Aorta (tissue), 5 donors: ENCODE measurements at places on chromosomes 4 and X. TPM values are rescaled to one million over a fixed set of nuclear protein-coding genes. Genes with fewer than 3 reads are reported as not detected.
A peak's percentile ranks its signal among the peaks of the same experiment; 100 is the strongest.

Gene CLTRN
- total RNA-seq: not detected

Gene VCX3A
- not detected for total RNA-seq

GRCh38 chrX:130418740-130419139 is 17.0 kb downstream of the RBMX2 start:
- H3K4me3 ChIP-seq: no peak overlapping the region
- H3K36me3 ChIP-seq: no peaks in the 10 kb centered on the region
- H3K27me3 ChIP-seq: no peaks in the 10 kb centered on the region
- no peaks in the 10 kb centered on the region for H3K4me1 ChIP-seq
- H3K27ac ChIP-seq: no peak overlapping the region

DNA sequence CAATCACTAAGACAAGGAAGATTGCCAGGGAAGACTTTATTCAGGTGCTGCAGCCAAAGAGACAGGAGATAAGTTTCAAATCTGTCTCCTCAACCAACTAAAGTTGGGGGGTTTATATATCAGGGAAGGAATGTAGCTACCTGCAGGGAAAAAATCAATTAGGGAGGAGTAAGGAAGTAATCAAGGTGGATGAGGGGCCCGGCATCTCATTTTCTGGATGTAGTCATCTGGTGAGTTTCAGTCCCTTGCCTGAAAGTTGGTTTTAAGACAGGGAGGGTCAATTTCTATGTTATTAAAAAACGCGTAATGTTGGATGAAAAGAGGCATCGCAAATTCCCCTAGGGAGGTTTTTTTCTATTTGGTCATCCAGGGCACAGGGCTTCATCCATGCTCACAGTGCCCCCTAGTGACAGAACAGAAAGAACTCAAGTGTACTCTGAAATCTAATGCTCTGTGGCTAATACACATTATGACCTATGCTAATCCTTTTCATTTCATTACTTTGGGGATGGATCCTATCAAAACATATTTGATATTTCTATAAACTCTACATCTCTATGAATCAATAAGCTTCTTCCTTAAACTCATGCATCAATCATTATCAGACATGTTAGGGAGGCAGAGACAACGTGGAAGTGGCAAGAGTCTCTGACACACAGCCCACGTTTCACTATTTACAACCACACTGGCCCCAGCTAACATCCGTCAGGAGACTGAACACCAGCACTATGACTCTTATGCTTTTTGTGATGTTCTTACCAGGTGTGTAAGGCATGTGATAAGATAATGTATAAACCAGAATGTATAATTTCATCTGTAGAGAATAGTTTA is 1577.0 kb upstream of the TENM3 start:
- no peaks in the 10 kb centered on the region for H3K27me3 ChIP-seq
- H3K36me3 ChIP-seq: no peaks in the 10 kb centered on the region
- H3K4me1 ChIP-seq: no peaks in the 10 kb centered on the region
- no peak overlapping the region for H3K4me3 ChIP-seq

GRCh38 chr4:5204781-5205180 is 153.5 kb downstream of the STK32B start:
- DNase-seq: no peak
- H3K36me3 ChIP-seq: no peaks in the 10 kb centered on the region
- no peaks in the 10 kb centered on the region for H3K4me1 ChIP-seq
- H3K27me3 ChIP-seq: no peaks in the 10 kb centered on the region

DNA sequence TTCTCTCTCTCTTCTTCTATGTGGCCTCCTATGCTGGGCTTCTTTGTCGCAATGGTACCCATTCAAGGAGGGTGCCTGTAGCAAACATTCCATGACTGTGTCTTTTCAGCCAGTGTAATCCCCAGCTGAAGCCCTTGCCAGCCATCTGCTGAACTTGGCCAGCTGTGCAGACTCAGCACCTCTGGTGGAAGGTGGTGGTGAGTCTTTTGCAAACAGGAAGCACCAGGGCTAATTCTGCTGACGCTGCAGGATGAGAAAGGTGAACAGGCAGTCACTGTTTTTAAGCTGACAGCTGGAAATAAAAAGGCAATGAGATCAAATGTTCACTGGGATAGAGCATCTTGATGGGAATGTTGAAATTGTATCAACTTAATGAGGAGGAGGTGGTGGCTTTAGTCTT is 298.7 kb upstream of the CLNK start:
- H3K27me3 ChIP-seq: no peaks in the 10 kb centered on the region
- no peaks in the 10 kb centered on the region for H3K4me1 ChIP-seq
- no peaks in the 10 kb centered on the region for H3K36me3 ChIP-seq
- H3K4me3 ChIP-seq: no peak overlapping the region
- no peak overlapping the region for H3K27ac ChIP-seq
- no peak for DNase-seq

Gene MFAP3L
- total RNA-seq: 12.4 TPM

DNA sequence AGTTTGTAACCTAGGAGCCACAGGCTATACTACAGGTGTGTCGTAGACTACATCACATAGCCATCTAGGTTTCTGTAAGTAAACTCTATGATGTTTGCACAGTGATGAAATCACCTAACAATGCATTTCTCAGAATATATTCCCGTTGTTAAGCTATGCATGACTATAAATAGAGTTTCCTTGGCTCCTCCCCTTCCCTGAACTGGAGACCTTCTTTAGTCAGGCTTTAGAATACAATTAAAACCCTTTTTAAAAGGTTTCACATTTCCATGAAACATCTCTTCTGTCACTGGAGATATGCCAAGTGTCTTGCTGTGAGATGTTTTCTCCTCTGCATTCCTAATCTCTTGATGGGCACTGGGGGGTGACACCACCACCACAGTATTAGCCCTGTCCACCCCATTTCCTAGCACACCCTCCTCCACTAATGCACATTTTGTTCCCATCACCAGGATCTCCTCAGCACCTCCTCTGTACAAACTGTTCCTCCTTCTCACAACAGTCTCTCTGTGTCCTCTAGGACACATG is 334.6 kb upstream of the CPEB2 start:
- no peak for DNase-seq
- no peak overlapping the region for H3K4me3 ChIP-seq
- H3K4me1 ChIP-seq: no peaks in the 10 kb centered on the region
- no peak overlapping the region for H3K27ac ChIP-seq

Gene USP51
- 2.7 TPM for total RNA-seq

Gene TLR10
- total RNA-seq: 1.1 TPM

- no peak overlapping the region for H3K4me3 ChIP-seq
- no peak for DNase-seq
- H3K27ac ChIP-seq: no peak overlapping the region
- no peaks in the 10 kb centered on the region for H3K36me3 ChIP-seq
- H3K4me1 ChIP-seq: no peaks in the 10 kb centered on the region
- no peaks in the 10 kb centered on the region for H3K27me3 ChIP-seq
These were observed 5.1 kb downstream of the CTSO start for GRCh38 chr4:155948541-155948940.

DNA sequence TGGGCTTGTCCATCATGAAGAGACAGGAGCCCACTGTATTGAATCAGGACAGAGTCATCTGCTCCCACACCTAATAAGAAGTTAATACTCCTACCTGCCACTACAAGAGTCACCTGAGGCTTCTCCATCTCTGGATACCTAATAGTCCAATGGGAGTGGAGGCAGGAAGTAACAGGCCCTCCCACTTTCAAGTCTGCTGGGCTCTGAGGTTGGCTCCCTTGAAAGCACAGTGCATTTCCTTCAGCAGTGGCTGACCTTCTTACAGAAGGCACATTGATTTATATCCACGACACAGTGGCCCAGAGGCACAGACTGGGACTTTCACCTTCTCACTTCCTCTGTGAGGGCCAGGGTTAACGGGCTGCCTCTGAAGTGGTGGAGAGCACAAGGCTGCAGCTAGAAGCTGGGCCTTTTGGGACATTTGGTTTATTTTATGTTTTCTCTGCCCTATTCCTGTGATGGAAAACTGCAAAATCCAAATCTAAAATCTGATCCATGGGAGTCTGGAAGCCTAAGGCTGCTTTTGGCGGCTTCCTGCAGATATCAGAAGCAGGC is 38.1 kb downstream of the FRG2 start:
- no peak overlapping the region for H3K27ac ChIP-seq
- no peak for DNase-seq
- no peaks in the 10 kb centered on the region for H3K36me3 ChIP-seq
- no peak overlapping the region for H3K4me3 ChIP-seq

- no peaks in the 10 kb centered on the region for H3K36me3 ChIP-seq
- H3K27me3 ChIP-seq: no peaks in the 10 kb centered on the region
These were observed 85.1 kb downstream of the USP46 start for GRCh38 chr4:52574036-52574435.

Gene SPANXC
- not detected for total RNA-seq

- H3K4me1 ChIP-seq: no peaks in the 10 kb centered on the region
- no peak overlapping the region for H3K27ac ChIP-seq
- H3K27me3 ChIP-seq: no peaks in the 10 kb centered on the region
- H3K36me3 ChIP-seq: no peaks in the 10 kb centered on the region
These were observed 127.4 kb downstream of the ANAPC10 start for GRCh38 chr4:144970597-144970996.

GRCh38 chr4:153781717-153782416 is 7.0 kb downstream of the SFRP2 start:
- DNase-seq: no peak
- H3K36me3 ChIP-seq: no peaks in the 10 kb centered on the region
- H3K4me3 ChIP-seq: no peak overlapping the region
- H3K4me1 ChIP-seq: no peaks in the 10 kb centered on the region
- no peak overlapping the region for H3K27ac ChIP-seq

- H3K4me3 ChIP-seq: no peak overlapping the region
- H3K27me3 ChIP-seq: no peaks in the 10 kb centered on the region
These were observed 39.4 kb downstream of the MGST2 start for GRCh38 chr4:139704915-139705485.

- no peaks in the 10 kb centered on the region for H3K27me3 ChIP-seq
- H3K27ac ChIP-seq: peak overlapping the region; percentile 85
- peak; percentile 74 for DNase-seq
- H3K36me3 ChIP-seq: no peaks in the 10 kb centered on the region
- peak overlapping the region; percentile 97 for H3K4me3 ChIP-seq
- H3K4me1 ChIP-seq: no peaks in the 10 kb centered on the region
These were observed 1.1 kb downstream of the MAML3 start for GRCh38 chr4:140152751-140153418.

Gene CCSER1
- 9.3 TPM for total RNA-seq

DNA sequence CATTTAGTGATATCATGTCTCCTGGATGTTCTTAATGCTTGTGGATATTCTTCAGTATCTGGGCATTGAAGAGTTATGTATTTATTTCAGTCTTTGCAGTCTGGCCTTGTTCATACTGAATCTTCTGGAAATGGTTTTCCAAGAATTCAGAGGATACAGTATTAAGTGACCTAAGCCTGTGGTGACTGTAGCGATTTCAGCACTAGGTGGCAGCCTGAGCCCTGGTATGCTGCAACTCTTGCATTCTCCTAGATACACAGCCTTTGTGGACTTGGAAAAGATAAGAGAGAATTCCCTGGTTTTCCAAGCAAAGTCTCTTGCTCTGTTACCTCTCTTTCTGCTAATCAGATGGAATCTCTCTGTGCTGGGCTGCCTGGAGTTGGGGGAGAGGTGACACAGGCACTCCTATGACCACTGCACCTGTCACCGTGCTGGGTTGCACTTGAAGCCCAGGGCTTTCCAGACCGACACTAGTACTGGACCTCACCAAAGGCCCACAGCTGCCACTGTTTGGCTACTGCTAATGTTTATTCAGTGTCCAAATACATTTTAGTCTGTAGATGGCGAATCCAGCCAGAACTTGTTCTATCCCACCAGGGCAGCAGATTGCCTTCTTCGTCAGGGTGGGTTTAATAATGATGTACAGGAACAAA is 19.3 kb upstream of the SPIN2A start:
- no peak overlapping the region for H3K27ac ChIP-seq
- no peaks in the 10 kb centered on the region for H3K27me3 ChIP-seq
- H3K36me3 ChIP-seq: no peaks in the 10 kb centered on the region
- no peak overlapping the region for H3K4me3 ChIP-seq
- H3K4me1 ChIP-seq: no peaks in the 10 kb centered on the region

GRCh38 chr4:47640911-47641310 is 155.8 kb downstream of the ATP10D start:
- peaks cover 4% of the 10 kb centered on the region for H3K36me3 ChIP-seq
- H3K27me3 ChIP-seq: no peaks in the 10 kb centered on the region
- no peak overlapping the region for H3K4me3 ChIP-seq
- H3K27ac ChIP-seq: no peak overlapping the region

Gene CT45A10
- not detected for total RNA-seq

Gene MMRN1
- total RNA-seq: 87.0 TPM

- no peak overlapping the region for H3K4me3 ChIP-seq
- H3K27me3 ChIP-seq: no peaks in the 10 kb centered on the region
- no peak overlapping the region for H3K27ac ChIP-seq
- DNase-seq: no peak
- H3K36me3 ChIP-seq: no peaks in the 10 kb centered on the region
These were observed 61.1 kb downstream of the FBXO8 start for GRCh38 chr4:174222266-174222872.

- no peak for DNase-seq
- no peaks in the 10 kb centered on the region for H3K36me3 ChIP-seq
- no peak overlapping the region for H3K4me3 ChIP-seq
These were observed 218.9 kb downstream of the MID1IP1 start for GRCh38 chrX:39020051-39020669.

DNA sequence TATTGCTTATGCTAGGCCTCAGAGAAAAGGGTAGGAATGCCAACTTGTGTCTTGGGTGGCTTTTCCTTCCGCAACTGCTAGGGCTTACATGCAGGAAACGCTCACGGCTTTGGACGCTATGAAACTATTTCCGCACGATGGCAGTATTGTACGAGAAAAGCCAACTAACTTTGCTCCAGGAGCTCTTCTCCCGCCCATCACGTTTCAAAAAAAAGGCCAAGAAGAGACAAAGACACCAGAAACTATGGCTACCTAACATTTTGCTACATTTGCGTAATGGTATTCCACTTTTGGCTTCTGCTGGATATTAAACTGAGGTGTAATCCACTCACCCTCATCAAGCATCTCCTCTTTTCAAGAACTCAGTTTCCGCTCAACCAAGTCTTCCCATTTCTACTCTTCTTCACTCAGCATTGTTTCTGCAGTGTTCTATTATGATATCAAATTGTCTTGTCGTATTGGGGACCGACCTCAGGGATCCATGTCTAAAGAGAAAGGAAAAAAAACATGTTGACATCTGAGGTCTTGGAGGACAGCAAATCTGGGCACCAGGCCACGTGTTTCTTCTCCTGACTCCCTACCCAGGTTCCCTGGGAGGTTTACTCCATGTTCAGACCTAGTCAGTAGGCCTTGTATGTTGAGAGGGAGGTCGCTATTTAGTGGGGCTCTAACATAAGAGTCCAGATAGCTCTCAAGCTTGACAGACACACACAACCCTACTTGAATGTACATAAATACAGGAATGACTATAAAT is 239.4 kb upstream of the STK26 start:
- no peaks in the 10 kb centered on the region for H3K36me3 ChIP-seq
- no peak overlapping the region for H3K27ac ChIP-seq
- peak; percentile 72 for DNase-seq
- H3K4me1 ChIP-seq: no peaks in the 10 kb centered on the region

GRCh38 chrX:52426810-52427209 is 58.0 kb downstream of the XAGE2 start:
- no peak for DNase-seq
- H3K27me3 ChIP-seq: no peaks in the 10 kb centered on the region
- H3K4me1 ChIP-seq: no peaks in the 10 kb centered on the region
- no peak overlapping the region for H3K4me3 ChIP-seq
